H9 (cell line): ENCODE measurements at places on chromosomes 2 and 18.

DNA sequence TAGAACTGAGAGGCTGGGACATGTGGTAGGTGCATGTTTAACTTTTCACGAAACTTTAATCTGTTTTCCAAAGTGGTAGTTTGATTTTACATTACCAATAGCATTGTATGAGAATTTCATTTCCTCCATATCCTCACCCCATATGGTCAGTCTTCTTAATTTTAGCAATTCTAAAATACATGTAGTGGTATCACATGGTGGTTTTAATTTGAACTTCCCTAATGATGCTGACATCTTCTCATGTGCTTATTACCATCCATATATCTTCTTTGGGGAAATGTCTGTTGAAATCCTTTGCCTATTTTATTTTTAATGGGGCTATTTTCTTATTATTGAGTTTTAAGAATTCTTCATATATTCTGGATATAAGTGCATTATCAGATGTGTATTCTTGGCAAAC is 89.3 kb downstream of the BCL2L11 start:
- no peaks in the 10 kb centered on the region for H3K4me1 ChIP-seq
- no peak overlapping the region for H3K27ac ChIP-seq
- H3K4me3 ChIP-seq = no peak overlapping the region
- no peaks in the 10 kb centered on the region for H3K27me3 ChIP-seq
- no peak for DNase-seq

GRCh38 chr18:12861637-12862036 is 22.4 kb downstream of the PTPN2 start:
- H3K27ac ChIP-seq = no peak overlapping the region
- no peaks in the 10 kb centered on the region for H3K27me3 ChIP-seq
- H3K4me3 ChIP-seq = no peak overlapping the region; the same call in 2 of the 3 replicates

GRCh38 chr2:96144481-96145035 is 682 bp downstream of the DUSP2 start:
- H3K4me1 ChIP-seq = no peaks in the 10 kb centered on the region; the same call in 1 of the 2 replicates
- peak; percentile 52 for DNase-seq
- H3K4me3 ChIP-seq = peak overlapping the region; percentile 88
- no peak overlapping the region for H3K27ac ChIP-seq
- no peaks in the 10 kb centered on the region; the same call in 1 of the 2 replicates for H3K27me3 ChIP-seq

GRCh38 chr2:46779447-46779941 is 136.1 kb downstream of the MCFD2 start:
- no peaks in the 10 kb centered on the region for H3K4me1 ChIP-seq
- H3K36me3 ChIP-seq = no peaks in the 10 kb centered on the region
- no peak for DNase-seq
- no peak overlapping the region for H3K27ac ChIP-seq
- no peak overlapping the region for H3K4me3 ChIP-seq

DNA sequence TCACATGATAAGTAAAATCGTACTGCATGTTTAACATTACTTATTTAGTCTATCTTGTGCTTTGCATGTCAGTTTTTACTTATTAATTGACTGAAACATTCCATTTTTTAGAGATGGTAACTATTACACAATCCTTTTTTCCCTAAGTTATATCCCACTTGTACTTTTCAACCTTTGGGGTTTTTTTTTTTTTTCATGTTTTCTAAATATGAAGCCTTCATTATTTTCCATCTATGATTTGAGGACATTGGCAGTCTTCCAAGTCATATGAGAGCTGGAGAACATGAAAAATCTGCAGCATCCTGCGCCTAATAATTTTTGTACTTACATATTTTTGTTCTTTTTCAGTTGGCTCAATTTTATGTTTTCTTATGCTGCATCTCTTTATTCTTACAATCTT is 113.9 kb downstream of the MYO1B start:
- no peak overlapping the region for H3K27ac ChIP-seq
- no peaks in the 10 kb centered on the region; the same call in 1 of the 2 replicates for H3K4me1 ChIP-seq
- DNase-seq = no peak

- H3K4me3 ChIP-seq = no peak overlapping the region
- H3K36me3 ChIP-seq = no peaks in the 10 kb centered on the region; the same call in 2 of the 3 replicates
- no peaks in the 10 kb centered on the region; the same call in 1 of the 2 replicates for H3K4me1 ChIP-seq
- no peaks in the 10 kb centered on the region for H3K27me3 ChIP-seq
- no peak for DNase-seq
These were observed 127.3 kb upstream of the TACR1 start for GRCh38 chr2:75326645-75327044.

DNA sequence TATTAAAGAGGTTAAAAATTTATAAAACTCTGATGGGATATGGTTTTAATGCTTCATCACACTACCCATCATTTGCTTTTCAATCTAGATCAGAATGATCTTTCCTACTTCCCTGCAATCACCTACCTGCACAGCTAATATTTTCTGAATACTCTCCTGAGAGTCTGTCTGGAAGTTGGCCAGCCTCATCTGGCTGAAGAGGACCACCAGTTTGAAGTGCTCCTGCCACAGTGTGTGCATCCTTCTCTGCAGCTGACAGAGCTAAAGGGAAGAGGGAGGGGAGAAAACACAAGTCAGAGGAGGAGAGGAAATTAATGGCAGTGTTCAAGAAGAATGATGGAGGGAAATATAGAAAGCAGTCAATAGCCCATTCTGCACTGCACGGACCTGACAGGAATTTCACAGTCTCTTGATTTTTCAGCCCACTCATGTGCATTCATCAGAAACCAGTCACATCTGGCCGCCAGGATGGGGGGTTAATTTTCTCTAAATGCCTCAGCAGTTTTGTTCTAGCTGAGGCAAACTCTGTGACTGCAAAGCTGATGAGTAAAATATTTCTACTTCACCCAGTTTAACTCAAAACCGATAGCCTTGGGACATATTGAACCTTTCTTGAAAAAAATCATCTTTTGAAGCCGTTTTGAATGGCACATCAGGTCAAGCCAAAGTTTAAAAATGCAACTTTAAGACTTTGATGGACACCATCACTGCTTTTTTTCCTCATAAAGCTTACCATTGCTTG is 201.8 kb upstream of the KLHL14 start:
- no peaks in the 10 kb centered on the region for H3K4me1 ChIP-seq
- no peak for DNase-seq
- H3K27me3 ChIP-seq = no peaks in the 10 kb centered on the region
- H3K27ac ChIP-seq = no peak overlapping the region
- H3K4me3 ChIP-seq = no peak overlapping the region
